Mammary epithelial cell (primary cell): ENCODE measurements at places on chromosomes 11 and 22.

DNA sequence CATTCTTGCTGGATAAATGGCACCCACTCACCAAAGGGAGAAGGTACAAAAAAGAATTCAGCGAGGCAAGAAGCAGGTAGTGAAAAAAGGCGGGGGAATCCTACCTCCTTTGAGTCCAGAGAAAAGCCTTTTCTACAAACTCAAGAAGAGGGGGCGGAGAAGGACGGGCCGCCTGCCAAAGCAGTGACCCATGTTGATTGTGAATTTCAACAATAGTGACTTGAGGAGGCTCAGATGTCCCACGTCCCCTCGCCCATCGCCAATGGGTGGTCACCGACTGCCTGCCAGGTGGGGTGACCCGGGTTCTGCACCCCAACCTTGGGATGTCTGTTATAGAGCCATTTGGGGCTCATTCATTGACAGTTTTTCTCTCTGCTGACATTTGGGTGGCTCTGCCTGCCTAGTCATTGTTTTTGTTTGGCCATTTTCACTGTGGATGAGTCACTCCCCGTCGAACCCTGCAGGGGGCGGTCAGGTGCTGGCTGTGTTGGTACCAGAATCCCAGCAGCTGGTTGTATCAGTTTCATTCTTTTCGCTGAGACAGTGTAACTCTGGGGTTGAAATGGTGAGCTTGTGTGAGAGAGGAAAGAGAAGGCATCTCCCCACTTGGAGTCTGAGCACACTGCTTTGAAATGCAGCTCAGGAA is 163.4 kb upstream of the NCAM1 start:
- DNase-seq = peak; percentile 56

DNA sequence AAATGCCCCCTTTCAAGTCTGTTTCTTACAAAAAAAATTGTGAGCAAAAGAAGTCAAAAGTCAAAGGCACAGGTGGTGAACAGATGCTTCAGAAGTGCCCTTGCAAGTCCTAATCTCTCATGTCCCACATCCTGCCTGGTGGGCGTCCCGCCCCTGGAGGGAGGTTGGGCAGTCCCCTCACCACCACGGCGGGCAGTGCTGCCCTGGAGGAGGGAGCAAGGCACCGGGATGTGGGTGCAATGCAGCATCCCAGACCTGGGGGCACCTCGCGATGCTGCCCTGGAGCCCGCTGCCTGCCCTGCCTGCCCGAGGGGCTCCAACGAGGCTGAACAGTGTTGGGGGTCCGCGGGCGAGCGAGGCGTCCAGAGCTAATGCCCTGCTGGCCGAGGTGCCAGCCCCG is 15.9 kb downstream of the MRGPRG start:
- DNase-seq = no peak

- DNase-seq = peak; percentile 17
Observed at GRCh38 chr11:94675813-94676212, 92.3 kb upstream of the AMOTL1 start.

DNA sequence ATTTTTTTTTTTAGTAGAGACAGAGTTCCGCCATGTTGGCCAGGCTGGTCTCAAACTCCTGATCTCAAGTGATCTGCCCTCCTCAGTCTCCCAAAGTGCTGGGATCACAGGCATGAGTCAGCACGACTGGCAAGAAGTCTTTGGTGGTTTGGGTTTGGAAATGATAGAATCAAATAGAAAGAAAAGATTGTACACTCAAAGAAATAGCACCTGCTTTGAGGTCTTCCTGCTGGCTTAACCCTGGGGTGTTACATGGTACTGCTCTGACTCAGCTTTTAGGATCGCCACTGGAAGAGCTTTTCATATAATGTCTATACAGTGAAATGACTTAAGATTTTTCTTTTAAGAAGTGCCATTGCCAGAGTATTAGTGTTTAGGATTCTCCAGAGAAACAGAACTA is 50.2 kb downstream of the JAM3 start:
- DNase-seq = peak; percentile 77

- DNase-seq = peak; percentile 87
Observed at GRCh38 chr11:119361056-119361787, 14.7 kb upstream of the MFRP start.
